Activated CD4-positive, alpha-beta T cell treated with anti-CD3 and anti-CD28 coated beads, Interleukin-2, amount 50 U/mL, for 4 hours (primary cell): ENCODE measurements at places on chromosomes 16 and 17.

- DNase-seq = peak; percentile 29
Measured at GRCh38 chr16:5056352-5056751, 9.4 kb downstream of the C16orf89 start.

DNA sequence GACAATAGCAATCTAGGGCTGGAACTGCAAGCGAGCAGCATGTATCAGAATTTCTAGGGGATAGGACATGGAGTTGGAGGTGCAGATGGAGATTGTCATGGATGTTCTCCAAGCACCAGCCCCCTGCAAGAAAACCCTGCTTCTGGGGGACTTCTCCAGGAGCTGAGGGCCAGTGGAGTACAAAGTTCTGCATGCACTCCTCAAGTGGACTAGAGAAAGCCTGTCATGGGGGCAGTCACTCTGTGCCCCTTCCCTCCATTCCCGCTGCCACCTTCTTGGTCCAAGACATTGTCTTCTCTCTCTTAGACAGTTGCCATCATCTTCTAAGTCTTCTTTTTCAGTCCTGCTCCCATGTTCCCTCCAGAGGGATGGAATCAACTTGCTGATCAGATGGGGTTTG, 87.9 kb downstream of the AIPL1 start:
- DNase-seq = no peak

GRCh38 chr16:12024429-12024828, 47.9 kb downstream of the SNX29 start:
- no peak for DNase-seq

DNA sequence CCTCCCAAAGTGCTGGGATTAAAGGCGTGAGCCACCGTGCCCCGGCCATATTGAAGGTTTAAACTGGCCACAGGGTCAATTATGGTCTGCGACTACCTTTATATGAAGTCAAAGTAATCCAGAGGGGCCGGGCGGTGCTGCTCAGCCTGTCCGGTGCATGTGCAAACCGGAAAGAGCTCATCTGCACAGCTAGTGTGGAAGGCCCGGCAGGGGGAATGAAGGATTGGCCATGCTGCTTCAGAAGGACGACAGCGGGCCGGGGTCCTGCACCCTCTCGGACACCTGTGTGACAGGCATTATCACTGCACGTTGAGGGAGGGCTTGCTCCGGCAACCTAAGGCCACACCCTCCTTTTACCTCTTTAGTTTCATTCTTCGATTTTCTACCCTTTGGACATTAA, 23.6 kb downstream of the TMEM204 start:
- DNase-seq = no peak

- DNase-seq = no peak
Measured at GRCh38 chr16:55367866-55368603, 44.0 kb downstream of the IRX6 start.

GRCh38 chr17:78387977-78388941, 9.8 kb downstream of the PGS1 start:
- DNase-seq = no peak
